ENCODE measurements at places on chromosomes 6 and 20.

DNA sequence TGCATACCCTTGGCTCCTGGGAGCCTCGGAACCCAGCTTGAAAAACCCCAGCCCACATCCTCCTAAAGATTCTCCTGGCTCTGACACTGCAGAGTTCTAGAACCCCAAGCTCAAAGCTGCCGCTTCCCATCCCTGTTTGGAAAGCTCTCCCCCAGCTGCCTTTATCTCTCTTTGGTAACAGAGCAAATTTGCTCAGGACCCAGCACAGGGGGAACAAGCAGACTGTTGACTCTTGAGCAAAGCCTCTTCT lies 38.9 kb downstream of the HNF4A start:
- no peak for DNase-seq

GRCh38 chr6:90753820-90754643 lies 167.2 kb upstream of the MAP3K7 start:
- no peak for DNase-seq

DNA sequence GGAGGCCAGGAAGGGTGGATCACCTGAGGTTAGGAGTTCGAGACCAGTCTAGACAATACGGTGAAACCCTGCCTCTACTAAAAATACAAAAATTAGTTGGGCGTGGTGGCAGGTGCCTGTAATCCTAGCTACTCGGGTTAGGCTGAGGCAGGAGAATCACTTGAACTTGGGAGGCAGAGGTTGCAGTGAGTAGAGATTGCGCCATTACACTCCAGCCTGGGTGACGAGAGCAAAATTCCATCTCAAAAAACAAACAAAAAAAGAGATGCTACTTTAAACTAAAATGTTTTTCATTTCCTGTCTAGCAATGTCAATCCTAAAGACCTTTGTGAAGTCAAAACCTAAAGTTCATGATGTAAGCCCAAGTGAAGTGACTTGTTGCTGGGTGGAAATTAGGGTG lies 12.9 kb downstream of the DSN1 start:
- DNase-seq = no peak

DNA sequence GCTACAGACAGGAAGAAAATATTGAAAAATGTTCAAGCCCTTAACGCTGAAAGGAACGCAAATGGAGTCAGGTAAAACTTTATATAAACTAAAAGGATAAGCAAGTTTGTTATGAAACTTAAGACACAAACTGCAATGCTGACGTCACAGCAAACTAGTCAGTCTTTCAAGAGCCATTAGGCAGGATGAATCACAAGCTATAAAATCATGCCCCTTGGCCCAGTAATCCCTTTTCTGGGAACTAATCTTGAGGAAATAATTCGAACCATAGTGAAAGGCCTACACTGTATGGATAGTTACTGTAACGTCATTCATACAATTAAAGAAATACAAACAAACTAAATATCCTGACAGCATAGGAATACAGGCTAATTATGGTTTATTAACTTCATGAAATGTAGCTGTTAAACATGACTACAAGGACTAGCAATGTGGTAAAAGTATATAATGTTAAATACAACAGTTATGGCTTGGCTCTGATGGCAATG lies 42.7 kb upstream of the HINT3 start:
- no peak for DNase-seq

GRCh38 chr6:71268735-71269437 lies 19.7 kb upstream of the OGFRL1 start:
- no peak for DNase-seq

- peak; percentile 5 for DNase-seq
These were observed 278.3 kb upstream of the PLCB4 start for GRCh38 chr20:8790442-8791074.

DNA sequence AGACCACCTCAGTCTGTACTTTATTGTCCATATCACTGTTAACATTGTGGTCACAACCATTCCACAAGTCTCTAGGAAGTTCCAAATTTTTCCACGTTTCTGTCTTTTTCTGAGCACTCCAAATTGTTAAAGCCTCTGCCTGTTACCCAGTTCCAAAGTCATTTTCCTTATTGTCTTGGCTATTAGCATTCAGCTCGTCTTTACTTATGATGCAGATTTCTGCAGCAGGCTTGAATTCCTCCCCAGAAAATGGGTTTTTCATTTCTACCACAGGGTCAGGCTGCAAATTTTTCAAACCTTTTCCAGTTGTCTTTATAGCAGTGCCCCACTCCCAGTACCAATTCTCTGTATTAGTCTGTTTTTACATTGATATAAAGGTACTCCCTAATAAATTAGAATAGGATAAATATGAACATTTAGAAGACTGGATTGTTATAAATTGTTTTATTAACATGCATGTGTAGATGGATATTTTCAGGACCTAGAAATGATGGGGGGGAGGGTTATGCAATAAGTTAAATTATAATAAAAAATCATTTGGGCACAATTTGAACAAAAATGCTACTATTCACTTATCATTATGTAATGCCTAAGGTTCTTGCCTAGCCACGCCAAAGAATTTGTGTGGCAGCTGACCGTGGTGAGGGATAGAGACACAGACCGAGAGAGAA lies 595.3 kb upstream of the ADGRB3 start:
- no peak for DNase-seq

GRCh38 chr20:16301986-16302385 lies 271.3 kb downstream of the KIF16B start:
- no peak for DNase-seq

DNA sequence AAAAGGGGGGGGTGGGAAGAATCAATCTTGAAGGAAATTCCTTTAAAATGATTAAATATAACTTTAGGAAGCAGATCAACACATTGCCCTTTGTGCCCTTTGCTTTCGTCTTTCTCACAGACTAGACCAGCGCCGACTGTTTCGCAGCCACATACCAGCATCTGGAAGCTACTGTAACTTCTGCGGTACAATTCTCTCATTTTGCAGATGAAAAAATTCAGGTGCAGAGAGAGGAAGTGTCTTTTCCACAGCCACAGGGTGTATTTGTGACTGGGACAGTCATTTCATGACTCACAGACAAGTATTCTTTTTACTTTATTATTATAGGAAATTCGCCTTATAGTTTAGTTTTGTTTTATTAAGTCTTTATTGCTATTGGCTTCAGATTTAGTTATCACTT lies 84.2 kb downstream of the UST start:
- DNase-seq = peak; percentile 34

DNA sequence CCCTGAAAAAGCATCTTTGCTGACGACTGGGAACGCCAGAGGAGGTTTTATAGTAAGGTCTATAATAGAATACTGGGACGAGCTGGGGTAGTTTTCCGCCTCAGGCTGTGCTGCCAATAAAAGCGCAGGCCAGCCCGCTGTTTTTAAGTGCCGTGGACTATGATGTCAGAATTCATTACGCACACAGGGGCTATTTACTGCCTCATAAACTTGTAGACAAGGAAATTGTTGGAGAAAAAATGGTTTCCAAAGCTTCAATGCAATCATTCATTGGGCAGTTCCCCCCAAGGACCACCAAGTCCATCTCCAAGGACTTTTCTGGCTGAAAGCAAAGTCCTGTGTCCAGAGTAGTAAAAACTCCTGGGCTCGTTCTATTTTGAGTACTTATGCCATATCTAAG lies 20.4 kb upstream of the FOXF2 start:
- no peak for DNase-seq

- no peak for DNase-seq
These were observed 109.3 kb downstream of the CDC5L start for GRCh38 chr6:44496665-44497369.

- DNase-seq = peak; percentile 33
These were observed 144.6 kb downstream of the SOBP start for GRCh38 chr6:107634324-107635056.

DNA sequence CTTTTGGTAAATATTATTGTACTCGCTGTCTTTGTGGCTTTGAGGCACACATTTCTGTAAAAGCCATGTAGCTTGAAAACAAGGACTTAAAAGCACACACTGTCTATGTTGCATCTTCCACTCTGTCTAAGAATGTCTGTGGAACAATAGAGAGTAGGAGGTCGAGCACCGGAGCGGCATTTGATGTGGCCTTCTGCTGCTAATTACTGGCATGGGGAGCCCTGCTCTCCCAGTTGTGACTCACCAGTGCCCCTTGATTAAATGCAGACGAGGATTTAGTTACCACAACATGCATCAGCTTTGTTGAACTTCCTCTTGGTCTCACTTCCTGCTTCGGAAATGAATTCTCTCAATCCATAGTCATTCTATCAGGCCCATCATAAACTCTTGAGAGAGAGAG lies 680.7 kb upstream of the SLC35B3 start:
- no peak for DNase-seq

GRCh38 chr6:11667876-11668275 lies 110.7 kb downstream of the ADTRP start:
- DNase-seq = no peak

- DNase-seq = no peak
These were observed 44.2 kb upstream of the ARFGEF2 start for GRCh38 chr20:48877304-48877703.

GRCh38 chr20:55394592-55394991 lies 610.7 kb downstream of the CBLN4 start:
- no peak for DNase-seq

- no peak for DNase-seq
These were observed 115.6 kb upstream of the JAG1 start for GRCh38 chr20:10789386-10789785.

DNA sequence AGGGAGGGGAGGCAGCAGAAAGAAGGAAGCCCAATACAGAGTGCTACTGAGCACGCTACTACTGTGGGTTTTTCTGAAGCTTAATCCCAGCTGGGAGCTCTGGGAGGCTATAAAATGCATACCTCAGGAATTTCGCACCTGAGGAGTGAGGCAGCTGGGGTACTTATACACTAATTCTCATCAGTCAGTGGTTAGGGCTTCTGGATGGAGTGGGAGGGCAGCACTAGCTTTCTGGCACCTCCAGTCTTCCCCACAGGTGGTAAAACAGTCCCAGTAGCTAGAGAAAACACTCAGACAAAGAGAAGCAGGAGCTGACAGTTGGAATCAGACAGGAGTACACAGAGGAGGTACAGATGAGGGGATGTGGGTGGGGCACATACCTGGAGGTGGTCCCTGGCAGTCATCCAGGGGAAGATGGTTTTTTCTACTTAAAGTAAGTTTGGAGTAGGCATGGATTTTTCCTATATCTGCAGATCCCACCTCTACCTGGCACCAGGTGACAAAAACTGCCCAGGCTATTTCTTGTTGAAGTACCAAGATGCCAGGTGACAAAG lies 37.8 kb downstream of the CPXM1 start:
- no peak for DNase-seq

GRCh38 chr6:165663736-165664558 lies 906 bp upstream of the PDE10A start:
- no peak for DNase-seq

DNA sequence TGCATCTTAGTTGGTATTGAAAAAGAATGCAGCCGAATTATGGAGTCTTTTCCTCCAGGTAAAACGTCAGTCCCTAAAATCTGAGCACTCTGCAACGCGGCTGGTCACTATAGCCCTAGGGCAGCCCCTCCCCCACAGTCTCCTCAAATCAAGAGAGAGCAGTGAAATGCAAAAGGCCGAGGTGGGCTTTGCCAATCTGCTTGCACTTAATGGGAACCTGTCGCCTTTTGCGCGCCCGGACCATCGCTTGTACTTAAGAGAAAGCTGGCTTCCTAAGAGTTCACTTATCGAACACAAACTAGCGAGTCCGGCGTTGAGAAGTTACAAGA lies 447 bp downstream of the MCM3 start:
- peak; percentile 74 for DNase-seq

GRCh38 chr6:11909696-11910132 lies 102.4 kb upstream of the HIVEP1 start:
- no peak for DNase-seq

GRCh38 chr6:75077701-75078100 lies 128.2 kb downstream of the COL12A1 start:
- no peak for DNase-seq

DNA sequence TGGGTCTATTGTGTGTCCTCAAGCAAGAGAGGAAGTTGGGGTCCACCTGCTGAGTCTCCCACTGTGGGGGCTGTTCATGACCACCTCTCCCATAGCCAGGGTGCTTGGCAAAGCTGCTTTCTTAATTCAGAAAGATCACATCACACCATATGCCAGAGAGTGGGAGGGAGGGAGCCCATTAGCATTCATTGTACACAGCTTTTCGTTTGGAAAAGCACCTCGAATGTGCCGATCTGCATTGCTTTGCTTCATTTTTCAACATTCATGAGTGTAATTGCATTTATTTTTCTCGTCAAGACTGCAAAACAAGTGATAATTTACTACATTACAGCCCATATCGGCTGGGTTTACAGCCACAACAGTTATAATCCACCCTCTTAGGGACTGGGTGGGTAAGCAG lies 327.3 kb downstream of the PTPRT start:
- no peak for DNase-seq

- no peak for DNase-seq
These were observed 164.2 kb downstream of the GMPR start for GRCh38 chr6:16402581-16402900.

- DNase-seq = no peak
These were observed 127.7 kb downstream of the KLHL32 start for GRCh38 chr6:97052152-97052787.

DNA sequence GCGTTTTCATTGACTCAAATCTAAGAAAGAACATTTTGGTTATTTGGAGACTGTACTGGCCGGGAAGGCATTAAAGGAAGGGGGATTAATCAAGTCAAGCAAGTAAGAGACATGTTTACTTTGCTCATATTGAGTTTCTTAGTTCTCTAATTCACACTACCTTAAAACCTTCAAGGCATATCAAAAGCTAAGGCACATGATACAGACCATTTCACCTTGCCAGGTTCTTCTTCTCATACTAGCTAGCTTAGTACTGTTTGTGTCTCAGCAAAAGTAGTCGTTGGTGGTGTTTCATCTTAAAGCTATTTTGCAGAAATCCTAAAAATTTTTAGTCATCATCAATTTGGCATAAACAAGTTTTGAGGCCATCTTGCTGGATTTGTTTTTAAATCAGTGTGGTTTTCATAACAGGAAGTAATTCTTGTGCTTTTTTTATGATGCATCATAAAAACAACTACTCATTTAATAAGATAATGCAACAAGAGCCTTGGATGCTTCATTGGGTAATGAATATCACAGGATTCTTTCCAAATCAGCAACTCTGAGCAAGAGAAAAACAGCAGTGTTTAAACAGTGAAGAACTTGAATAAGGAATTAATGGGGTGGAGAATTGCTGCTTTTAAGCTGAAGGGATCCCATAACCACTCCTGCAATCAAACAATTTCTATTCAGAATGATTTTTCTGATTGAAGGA lies 425.3 kb downstream of the EPM2A start:
- DNase-seq = no peak

- no peak for DNase-seq
These were observed 61.2 kb downstream of the RSPH3 start for GRCh38 chr6:158938811-158939254.

- DNase-seq = no peak
These were observed 13.9 kb downstream of the PI16 start for GRCh38 chr6:36968266-36968977.

- DNase-seq = no peak
These were observed 182.2 kb downstream of the COL12A1 start for GRCh38 chr6:75023634-75024033.

GRCh38 chr6:44559486-44560270 lies 172.2 kb downstream of the CDC5L start:
- DNase-seq = no peak

- no peak for DNase-seq
These were observed 8.0 kb upstream of the UBE2J1 start for GRCh38 chr6:89360415-89360999.

Data from stimulated activated CD4-positive, alpha-beta T cell treated with anti-CD3 and anti-CD28 coated beads, Interleukin-2, amount 100 ng/mL, for 24 hours (primary cell).